ENCODE measurements at places on chromosomes 7 and 10.

- DNase-seq, result no peak
Measured at GRCh38 chr10:77531441-77532001, 106.1 kb downstream of the KCNMA1 start.

DNA sequence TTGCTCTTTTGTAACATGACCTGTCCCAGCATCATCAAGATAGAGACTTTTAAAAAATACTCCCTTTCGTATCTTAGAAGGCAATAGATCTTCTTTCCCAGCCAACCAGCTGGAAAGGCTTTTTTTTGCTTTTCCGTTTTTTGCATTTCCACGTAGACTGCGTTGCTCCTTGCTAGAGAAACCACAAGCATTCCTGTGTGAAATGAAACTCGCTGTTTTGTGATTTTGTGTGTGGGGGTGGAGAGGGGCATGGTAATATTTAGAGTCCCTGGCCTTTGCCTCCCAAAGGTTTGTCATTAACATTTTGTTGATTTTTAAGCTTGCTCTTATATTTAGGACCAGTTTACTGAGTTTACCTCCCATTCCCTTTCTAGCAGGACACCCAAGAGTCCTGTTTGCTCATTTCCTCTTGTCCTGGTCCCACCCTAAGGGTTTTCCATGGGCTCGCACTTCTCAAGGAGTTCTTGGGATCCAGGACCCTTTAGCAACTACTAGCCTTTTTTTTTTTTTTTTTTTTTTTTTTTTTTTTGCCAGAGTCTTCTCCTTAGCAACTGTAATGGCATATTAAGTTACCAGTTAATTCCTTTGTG, 243.6 kb downstream of the BICC1 start:
- DNase-seq, result no peak

DNA sequence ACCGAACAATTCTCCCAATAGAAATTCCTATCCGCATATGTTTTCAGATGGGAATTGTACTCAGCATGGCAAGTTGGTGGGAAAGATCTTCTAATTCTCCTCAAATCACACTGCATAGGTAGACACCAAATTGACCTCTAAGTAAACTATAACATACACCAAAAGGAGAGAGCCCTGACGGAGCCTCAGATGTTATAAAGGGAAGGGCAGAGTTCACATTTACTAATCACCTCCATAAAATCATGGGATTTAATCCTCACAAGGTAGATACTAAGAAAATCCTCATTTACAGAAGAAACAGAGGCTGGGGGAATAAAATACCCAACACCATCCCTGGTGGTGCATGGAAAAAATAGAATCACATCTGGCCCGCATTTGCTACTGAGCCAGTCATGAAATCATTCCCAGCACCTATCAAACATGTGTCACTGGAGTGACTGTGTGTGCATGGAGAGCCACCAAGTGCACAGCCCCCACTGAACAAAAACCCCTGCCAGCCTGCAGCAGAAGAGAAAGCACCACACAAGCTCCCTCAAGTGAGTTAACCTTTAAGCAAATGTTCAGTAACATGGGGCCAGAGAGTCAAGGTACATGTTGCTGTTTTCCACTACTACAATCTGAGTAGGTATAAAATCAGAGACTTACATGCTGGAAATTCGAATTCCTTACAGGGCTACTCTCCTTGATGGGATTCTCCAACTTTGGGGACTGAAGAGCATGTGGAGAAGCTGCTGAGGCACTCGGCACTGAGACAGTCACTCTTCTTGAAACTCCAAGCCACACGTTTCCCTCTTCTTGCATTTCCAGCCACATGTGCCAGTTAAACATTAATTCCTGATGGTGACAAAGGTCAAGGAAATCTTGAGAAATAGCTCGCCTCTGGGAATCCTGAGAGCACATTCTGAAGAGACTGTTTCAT, at the start of gene DDC:
DDC (minus strand) TSS at position 766 of the 919 bp plus-strand sequence. CDS start 21,320 bp downstream, outside the sequence.
- no peak for DNase-seq

GRCh38 chr7:128069373-128070364, 38.4 kb upstream of the LRRC4 start:
- DNase-seq, result no peak

GRCh38 chr7:100034871-100035510, 14.6 kb upstream of the ZSCAN21 start:
- DNase-seq, result no peak

- DNase-seq, result no peak
Measured at GRCh38 chr7:24652251-24652939, 79.1 kb downstream of the PALS2 start.

GRCh38 chr7:124338861-124339260, 306.0 kb upstream of the TMEM229A start:
- DNase-seq, result no peak

GRCh38 chr10:16854623-16855022, 37.4 kb upstream of the RSU1 start:
- no peak for DNase-seq

- no peak for DNase-seq
Measured at GRCh38 chr10:9238041-9238440, 1183.6 kb downstream of the GATA3 start.

DNA sequence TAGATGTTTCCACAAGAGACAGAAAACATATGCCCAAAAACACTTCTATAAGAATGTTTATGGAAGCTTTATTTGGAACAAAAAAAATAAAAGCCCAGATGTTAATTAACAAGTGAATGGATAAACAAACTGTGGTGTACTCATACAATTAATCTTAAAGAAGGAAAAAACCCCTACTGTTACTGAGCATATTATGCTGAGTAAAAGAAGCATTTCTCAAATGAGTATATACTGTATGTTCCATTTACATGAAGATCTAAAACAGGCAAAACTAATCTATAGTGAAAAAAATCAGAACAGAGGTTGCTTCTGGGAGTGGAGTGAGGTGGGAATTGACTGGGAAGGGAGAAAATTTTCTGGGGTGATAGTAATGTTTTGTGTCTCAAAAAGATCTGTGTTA, 15.5 kb upstream of the ANK3 start:
- no peak for DNase-seq

DNA sequence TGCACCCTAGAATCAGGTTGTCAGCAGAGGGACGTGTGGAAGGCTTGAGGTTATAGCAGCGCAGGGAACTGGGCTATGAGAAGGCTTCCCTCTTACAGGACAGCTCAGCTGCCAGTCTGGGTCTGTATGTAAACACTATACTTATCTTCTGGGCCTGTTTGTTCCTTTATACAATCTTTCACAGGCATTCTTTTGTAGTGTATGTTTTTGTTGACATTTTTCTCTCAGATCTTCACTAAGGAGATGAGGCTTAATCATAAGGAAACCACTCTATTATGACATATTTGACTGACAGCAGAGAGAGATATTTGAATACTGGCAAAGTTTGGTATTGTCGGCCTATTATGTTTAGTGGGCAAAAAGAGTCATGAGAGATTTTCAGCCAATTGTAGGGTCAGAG, 929 bp downstream of the GBF1 start:
- DNase-seq, result no peak

DNA sequence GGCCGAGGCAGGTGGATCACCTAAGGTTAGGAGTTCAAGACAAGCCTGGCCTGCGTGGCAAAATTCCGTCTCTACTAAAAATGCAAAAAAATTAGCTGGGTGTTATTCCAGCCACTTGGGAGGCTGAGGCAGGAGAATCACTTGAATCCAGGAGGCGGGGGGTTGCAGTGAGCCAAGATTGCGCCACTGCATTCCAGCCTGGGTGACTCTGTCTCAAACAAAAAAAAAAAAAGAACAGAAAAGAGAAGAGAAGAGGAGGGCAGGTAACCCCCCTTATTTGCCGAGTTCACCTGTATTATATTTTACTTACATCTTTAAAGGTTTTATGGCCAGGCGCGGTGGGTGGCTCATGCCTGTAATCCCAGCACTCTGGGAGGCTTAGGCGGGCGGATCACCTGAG, 91.7 kb downstream of the RNF216 start:
- no peak for DNase-seq

- no peak for DNase-seq
Measured at GRCh38 chr10:30456266-30456665, 22.3 kb downstream of the MAP3K8 start.

- DNase-seq, result no peak
Measured at GRCh38 chr10:114044247-114045135, 825 bp downstream of the ADRB1 start.

- no peak for DNase-seq
Measured at GRCh38 chr7:117061751-117062150, 108.5 kb downstream of the ST7 start.

DNA sequence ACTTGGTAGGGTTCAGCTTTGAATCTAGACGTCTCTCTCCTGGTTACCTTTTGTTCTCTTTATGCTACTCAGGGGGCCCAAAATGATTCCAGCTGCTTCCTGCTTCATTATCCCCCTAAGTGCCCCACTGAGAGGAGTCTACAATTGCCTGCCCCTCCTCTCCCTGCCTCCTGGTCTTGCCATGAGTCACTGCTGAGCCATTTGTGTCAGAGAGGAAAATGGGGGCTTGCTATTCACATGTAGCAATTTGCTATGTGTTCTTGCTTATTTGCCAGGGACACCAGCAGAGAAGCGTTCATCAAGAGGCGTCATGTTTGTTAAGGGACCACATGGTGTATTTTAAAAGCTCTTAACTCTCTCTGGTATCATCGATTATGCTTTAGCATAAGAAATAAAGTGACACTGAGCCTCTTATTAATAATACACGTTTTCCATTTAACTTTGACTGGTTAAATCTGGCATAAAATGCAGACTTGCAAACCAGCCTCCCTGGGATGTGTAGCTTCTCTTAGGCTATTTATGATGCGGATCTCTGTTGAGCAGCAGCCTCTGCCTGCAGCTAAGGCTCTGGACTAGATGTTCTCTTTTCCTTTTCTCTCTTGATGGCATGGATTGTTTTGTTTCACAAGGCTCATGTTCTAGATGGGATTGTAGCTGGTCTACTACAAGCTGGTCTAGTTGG, 239.3 kb downstream of the AUTS2 start:
- no peak for DNase-seq

- no peak for DNase-seq
Measured at GRCh38 chr10:114634609-114634979, 23.5 kb downstream of the ABLIM1 start.

Measured in mucosa of descending colon (tissue), 3 donors.